Endothelial cell (in vitro differentiated cells): ENCODE measurements at places on chromosomes 7 and 10.
A peak's percentile ranks its signal among the peaks of the same experiment; 100 is the strongest.

DNA sequence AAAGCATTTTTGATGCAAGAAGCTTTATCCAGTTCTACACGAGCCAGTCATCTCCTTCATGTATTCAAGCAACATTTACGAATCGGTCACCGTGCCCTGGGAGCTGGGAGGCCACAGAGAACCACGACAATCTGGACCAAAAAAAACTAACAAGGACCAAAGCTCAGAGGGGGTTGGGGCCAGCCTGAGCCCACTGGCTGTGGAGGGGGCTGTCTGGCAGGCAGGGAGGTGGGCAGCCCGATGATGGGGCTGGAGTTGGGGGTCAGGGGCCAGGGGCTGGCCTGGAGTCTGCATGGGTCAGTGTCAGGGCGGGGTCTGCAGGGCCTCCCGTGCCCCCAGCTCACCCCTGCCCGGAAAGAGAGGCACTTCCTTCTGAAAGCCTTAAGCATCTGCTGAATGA, 12.5 kb upstream of the GRIFIN start:
- H3K27me3 ChIP-seq: peaks cover 5% of the 10 kb centered on the region
- H3K4me1 ChIP-seq: peaks cover 2% of the 10 kb centered on the region
- DNase-seq: no peak
- H3K36me3 ChIP-seq: peaks cover 3% of the 10 kb centered on the region
- H3K4me3 ChIP-seq: no peak overlapping the region

DNA sequence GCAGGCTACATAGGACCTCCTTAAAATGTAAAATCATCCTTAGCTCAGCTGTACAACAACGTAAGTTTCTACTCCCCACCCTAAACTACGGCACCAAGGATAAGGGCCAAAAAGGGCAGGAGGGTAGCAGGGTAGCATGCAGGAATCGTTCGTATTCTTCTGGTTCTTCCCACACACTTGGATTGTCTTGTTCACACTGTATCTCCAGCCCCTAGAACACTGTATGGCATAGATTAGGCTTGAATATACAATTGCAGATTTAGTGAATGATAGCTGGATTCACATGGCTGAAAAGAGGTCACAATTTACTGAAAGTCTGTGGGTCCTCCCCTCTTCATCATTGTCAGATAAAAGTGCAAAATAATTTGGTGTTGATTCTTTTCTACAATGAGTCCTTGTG, 28.2 kb upstream of the PRKAR2B start:
- no peak overlapping the region for H3K4me3 ChIP-seq
- H3K27me3 ChIP-seq: no peaks in the 10 kb centered on the region
- peaks cover 10% of the 10 kb centered on the region for H3K4me1 ChIP-seq
- DNase-seq: no peak
- no peaks in the 10 kb centered on the region for H3K36me3 ChIP-seq

- H3K4me1 ChIP-seq: peaks cover 6% of the 10 kb centered on the region
- H3K4me3 ChIP-seq: no peak overlapping the region
- H3K36me3 ChIP-seq: peaks cover 5% of the 10 kb centered on the region
- peak overlapping the region; percentile 64 for H3K27ac ChIP-seq
- peaks cover 22% of the 10 kb centered on the region for H3K27me3 ChIP-seq
These were observed 114.0 kb downstream of the MAD1L1 start for GRCh38 chr7:2118630-2119190.

DNA sequence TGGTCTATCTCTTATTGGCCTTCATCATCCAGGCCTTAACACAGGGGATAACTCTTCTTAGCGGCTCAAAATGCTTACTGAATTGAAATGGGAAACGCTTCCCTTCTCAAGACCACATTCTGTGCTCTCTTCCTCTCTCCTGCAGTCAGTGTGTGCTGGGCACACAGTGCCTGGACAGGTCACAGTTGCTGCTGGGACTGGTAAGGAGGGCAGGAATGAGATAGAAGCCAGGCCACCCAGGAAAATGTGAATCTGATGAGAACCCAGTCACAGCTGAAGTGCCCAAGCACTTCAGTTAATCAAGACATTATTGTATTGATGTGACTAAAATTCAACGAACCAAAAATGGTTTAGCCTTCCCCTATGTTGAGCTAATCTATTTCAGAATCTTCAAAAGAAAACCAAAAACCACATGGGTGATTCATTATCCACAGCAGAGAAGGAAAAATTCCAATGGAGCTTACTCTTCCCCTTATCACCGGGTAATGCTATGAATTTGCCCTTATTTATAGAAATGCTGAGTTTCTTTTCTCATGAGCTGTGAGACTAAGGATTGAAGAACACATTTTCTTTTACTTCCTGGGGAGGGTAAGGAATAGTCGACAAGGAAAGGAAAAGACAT, 41.2 kb upstream of the PLPP4 start:
- no peak overlapping the region for H3K4me3 ChIP-seq
- H3K27me3 ChIP-seq: peaks cover 1% of the 10 kb centered on the region
- H3K4me1 ChIP-seq: no peaks in the 10 kb centered on the region
- H3K36me3 ChIP-seq: no peaks in the 10 kb centered on the region
